ENCODE measurements at places on chromosomes 13 and 19. TPM values are rescaled to one million over a fixed set of nuclear protein-coding genes. Genes with fewer than 3 reads are reported as not detected.

DNA sequence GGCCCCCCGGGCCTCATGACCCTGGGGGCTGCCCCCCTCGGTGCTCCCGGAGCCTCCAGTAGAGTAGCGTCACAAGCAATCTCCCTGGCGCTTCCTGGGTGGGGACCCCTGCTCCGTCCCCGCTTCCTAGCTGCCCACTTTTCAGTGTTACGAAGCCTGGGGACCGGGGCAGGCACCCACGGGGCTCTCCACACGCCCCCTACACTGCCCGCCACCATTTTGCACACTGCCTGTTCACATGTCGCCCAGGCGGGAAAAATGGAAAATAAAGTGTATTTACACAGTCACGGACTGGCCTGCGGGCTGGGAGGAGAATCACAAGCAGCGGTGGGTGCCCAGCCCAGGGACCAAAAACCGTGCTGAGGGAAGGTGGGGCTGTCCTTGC is 9.5 kb downstream of the PRR36 start:
- DNase-seq, result peak; percentile 81
- H3K27ac ChIP-seq, result no peak overlapping the region

GRCh38 chr19:45168767-45169351 is 8.1 kb upstream of the NKPD1 start:
- peaks cover 14% of the 10 kb centered on the region for H3K4me1 ChIP-seq
- DNase-seq, result peak; percentile 73
- H3K36me3 ChIP-seq, result no peaks in the 10 kb centered on the region
- no peak overlapping the region for H3K27ac ChIP-seq

DNA sequence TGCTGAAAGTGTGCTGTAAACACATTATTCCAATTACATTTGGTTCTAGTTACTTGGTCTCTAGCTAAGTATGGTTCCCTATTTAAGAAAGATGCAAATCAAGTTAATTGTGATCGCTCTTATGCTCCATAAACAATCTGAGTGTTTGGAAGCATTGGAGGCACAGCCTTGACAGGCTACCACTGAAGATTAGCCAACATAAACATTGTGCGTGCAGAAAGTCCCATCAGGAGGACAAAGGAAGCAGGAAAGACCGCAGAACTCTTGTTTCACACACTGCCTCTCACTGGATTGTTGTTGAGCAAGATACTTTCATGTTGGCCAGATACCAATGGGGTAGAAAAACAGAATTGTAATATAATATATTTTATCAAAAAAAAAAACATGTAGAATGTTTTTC is 814.4 kb downstream of the EFNB2 start:
- no peaks in the 10 kb centered on the region for H3K36me3 ChIP-seq
- H3K4me1 ChIP-seq, result no peaks in the 10 kb centered on the region
- no peak overlapping the region for H3K4me3 ChIP-seq
- no peaks in the 10 kb centered on the region for H3K27me3 ChIP-seq

DNA sequence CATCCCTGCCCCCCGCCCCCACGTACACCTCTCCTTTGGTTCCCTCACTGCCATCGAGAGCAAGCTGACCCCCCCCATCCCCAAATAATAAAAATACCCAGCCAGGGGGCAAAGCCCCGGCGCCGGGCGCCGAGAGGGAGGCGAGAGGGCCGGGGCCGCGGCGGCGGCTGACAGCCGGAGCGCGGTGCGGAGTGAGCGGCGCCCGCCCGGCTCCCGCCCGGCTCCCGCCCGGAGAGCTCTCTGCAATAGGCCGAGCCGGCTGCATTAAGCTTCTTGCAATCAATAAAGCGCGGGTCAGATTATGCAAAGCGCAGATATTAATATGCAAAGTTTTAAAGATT is 40.9 kb downstream of the DEDD2 start:
- H3K27ac ChIP-seq, result no peak overlapping the region
- H3K27me3 ChIP-seq, result peaks cover 62% of the 10 kb centered on the region
- H3K4me3 ChIP-seq, result peak overlapping the region; percentile 66
- H3K4me1 ChIP-seq, result peaks cover 6% of the 10 kb centered on the region
- no peaks in the 10 kb centered on the region for H3K36me3 ChIP-seq

GRCh38 chr13:73572824-73573223 is 514.0 kb downstream of the KLF5 start:
- DNase-seq, result no peak
- H3K27me3 ChIP-seq, result no peaks in the 10 kb centered on the region
- no peaks in the 10 kb centered on the region for H3K4me1 ChIP-seq
- no peak overlapping the region for H3K27ac ChIP-seq
- no peaks in the 10 kb centered on the region for H3K36me3 ChIP-seq

DNA sequence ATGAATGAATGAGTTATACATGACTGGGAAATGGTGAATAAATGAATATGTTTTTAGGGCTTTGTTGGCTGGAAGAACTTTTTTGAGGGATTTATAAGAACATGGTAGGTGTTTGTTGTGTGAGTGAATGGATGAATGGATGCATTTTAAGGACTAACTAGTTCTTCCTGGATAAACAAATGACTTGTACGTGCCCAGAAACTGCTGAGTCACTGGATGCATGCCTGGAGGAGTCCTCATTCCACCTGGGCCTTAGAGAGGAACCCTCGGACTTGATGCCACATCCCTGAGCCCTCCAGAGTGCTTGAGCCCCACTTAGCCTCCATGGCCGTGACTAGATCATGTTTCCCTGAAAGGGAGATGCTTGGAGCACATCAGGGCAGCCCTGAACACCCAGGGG is 153.4 kb downstream of the DPF1 start:
- H3K36me3 ChIP-seq, result peaks cover 3% of the 10 kb centered on the region
- H3K4me3 ChIP-seq, result no peak overlapping the region
- H3K27me3 ChIP-seq, result no peaks in the 10 kb centered on the region
- peak overlapping the region; percentile 33 for H3K27ac ChIP-seq
- H3K4me1 ChIP-seq, result no peaks in the 10 kb centered on the region

The PAF1 gene
- 29.3 TPM for total RNA-seq

Data from osteoblast (primary cell).